ENCODE measurements at places on chromosomes 5 and 9. TPM values are rescaled to one million over a fixed set of nuclear protein-coding genes. Genes with fewer than 3 reads are reported as not detected.

Gene SLC46A2
- total RNA-seq, result not detected

Gene DOCK8
- total RNA-seq, result 5.7 TPM

Gene PCDHA13
- total RNA-seq, result 0.10 TPM

Gene HRH2
- 58.0 TPM for total RNA-seq

Gene FSD1L
- 4.8 TPM for total RNA-seq

Gene ZSWIM6
- 8.0 TPM for total RNA-seq

Gene CD274
- 10.9 TPM for total RNA-seq

DNA sequence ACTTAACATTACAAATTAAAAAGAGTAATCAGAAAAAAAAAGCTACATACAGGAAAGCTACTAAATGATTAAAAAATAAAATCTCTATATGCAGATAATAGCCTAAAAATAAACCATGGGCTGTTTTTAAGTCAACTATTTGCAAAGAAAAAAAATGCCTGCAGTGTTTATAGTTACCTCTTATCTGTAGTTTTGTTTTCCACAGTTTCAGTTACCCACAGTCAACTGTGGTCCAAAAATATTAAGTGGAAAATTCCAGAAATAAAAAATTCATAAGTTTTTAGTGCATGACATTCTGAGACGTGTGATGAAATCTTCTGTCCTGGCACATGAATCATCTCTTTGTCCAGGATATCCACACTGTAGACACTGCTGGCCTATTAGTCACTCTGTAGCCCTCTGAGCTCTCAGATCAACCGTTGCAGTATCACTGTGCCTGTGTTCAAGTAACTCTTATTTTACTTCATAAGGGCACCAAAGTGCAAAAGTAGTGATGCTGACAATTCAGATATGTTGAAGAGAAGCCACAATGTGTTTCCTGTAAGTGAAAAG, 59.2 kb downstream of the PRELID2 start:
- DNase-seq, result no peak

DNA sequence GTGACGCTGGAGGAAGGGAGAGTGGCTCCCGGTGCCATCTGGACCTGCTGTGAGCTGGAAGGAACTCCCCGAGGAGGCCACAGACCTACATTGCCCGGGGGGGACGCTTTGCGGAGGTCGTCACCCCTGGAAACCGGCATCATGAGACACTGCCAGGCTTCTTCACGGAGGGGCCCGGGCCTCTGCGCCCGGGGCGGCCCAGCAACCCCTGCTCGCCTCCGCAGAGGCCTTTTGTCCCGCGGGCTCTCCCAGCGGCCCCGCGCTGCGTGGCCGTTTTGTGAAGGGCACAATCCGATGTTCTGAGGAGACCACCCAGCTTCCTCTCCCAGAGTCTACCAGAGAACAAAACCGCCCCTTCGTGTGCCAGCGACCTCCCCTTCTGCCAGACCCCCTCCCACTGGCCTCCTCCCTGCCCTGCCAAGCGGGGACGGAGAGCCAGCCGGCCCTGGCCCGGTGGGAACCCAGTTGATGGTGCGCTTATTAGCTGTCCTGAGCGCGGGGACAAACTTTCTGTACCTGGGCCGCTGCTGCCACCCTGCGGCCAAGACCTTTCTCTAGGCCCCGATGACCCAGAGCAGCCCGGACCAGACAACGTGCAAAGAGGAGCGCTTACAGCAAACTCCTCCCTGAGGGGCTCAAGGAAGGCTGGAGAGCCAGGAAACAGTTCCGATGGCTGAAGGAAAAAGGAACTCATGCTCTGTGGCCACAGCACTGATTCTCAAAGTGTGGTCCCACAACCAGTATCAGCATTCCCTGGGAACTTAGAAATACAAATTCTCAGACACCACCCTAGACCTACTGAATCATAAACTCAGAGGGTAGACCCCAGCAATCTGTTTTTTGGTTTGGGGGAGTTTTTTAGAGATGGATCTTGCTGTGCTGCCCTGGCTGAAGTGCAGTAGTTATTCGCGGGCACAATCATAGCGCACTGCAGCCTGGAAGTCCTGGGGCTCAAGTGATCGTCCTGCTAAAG, 86.7 kb downstream of the SLC1A3 start:
- DNase-seq, result peak; percentile 89

GRCh38 chr5:127254729-127255284, 35.8 kb upstream of the MEGF10 start:
- no peak for DNase-seq

GRCh38 chr5:91042247-91042935, 340.7 kb downstream of the ARRDC3 start:
- no peak for DNase-seq

DNA sequence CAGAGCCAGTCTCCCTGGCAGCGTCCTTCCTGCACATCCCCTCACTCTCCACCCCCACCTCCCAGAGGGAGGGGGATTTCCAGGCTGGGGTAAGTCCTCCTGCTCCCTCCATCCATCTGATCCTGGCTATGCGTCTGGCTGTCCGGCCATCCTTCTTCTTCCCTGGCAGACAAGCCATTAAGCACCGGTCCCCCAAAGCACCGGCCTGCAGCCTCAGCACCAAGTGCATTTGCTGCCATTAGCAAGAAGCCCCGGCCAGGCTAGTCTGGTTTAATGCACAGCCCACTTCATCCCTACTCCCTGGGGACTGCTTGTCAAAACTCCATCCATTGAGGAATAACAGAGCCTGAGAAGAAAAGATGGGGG, 208.7 kb upstream of the IER5L start:
- DNase-seq, result no peak

- DNase-seq, result no peak
Measured at GRCh38 chr5:36478646-36479317, 127.6 kb upstream of the SLC1A3 start.

- no peak for DNase-seq
Measured at GRCh38 chr5:14101922-14102321, 41.2 kb upstream of the TRIO start.

DNA sequence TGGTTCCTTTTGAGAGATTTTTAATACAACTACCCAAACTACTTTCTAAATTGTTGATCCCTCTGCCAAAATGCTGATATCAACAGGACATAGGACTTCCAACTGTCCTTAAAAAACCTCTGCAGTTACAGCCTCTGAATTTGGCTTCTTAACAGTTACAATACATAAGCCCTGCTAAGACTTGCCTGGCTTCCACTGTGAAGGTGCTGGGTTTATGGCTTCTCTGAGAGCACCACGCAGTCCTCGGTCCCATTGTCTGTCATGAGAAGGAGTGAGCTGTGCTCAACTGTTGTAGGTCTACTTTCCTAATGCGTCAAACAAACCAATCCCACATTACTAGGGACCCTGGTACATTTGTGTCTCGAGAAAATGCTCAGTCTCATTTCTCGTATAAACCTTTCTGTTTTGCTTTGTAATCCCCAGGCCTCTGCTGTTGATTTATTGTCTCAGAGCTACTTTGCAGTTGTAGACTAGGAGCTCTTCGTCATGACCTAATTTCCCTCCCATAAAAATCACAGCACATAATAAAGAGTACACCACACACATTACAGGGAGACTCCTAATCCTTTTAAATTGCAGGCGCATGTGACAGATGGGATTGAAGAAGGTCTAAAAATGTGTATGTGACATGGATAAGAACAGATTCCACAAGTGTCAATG, 274.9 kb downstream of the NR3C1 start:
- DNase-seq, result no peak

DNA sequence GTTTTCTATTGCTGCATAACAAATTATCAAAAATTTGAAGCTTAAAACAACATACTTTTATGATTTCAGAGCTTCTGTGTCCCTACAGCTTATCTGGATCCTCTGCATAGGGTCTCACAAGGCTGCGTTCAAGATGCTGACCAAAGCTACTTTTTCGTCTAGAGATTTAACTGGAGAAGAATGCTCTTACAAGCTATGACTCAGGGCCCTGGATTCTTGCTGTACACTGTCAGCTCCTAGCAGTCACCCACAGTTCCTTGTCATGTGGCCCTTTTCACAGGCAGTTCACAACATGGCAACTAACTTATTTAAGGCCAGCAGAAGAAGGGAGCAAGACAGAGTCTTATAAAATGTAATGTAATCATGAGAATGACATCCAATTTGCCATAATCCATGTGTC, 70.8 kb upstream of the FAM174A start:
- no peak for DNase-seq

DNA sequence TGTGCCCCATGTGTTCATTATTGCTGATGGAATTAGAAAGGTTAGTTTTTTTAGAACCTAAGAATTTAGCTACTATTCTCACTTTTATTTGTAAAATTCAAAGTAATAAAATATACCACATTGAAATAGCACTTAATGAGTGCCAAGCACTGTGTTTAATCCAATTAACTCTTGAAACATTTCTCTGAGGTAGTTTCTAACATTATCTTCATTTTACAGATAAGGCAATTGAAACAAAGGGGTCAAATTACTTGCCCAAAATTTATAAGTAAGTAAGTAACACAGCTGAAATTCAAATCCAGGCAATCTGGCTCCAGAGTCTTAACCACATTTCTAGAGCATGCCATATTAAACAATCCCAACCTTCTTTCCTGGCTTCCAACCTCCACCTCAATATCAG, 84.2 kb downstream of the MLLT3 start:
- no peak for DNase-seq

DNA sequence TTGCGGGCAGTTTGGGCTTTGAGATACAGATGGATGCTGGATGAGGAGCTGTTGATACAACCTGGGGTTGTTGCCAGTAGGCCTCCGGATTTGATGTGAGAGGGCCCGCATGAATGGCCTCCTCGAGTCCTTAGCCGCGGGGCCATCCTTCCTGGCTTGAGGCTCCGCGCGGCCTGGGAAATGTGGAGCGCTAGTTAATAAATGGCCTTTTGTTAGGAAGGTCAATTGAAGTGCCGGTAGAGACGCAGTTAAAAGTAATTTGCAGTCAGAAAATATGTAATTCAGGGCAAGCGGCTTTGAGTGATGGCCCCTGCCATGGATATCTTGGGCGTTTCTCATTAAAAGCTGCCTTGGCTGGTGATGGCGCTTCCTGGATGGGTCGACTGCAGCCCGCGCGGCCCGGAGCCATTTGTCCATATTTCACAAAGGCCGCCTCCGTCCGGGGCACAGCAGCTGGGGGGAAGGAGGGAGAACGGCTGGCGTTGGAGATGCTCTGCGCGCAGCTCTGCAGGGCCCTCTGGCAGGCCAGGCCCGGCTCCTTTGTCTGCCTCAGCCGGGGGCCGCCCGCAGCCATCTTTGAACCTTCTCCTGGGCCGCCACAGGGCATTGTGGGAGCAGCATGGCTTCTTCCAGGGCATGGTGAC, 11.2 kb downstream of the MVB12B start:
- no peak for DNase-seq

- no peak for DNase-seq
Measured at GRCh38 chr5:66329078-66329477, 185.0 kb downstream of the SREK1 start.

DNA sequence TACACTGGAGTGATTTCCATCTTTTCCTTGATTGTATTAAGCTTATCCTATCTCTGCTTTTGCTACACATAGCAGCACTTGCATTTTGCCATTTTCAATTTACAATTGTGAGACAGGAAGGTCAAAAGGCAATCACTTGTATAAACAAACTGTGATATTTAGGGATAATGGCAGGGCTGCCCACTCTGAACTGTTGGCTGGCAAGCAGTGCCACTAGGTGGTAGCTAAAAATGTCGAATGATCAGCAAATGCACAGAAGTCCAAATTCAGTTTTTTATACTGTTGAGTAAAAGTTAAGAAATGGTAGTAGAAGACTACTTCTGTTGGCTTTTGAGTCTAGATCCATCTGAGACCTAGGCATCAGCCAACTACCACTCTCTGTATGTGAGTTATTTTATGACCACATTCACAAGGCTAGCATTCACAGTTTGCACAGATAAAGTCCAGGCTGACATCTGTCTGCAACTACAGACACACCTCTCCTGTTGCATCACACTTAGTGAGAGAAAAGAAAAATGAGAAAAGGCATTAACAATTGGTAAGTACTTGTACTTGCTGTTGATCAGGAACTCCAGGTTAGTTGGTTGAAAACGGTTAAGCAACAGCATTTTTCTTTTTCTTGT, 108.8 kb upstream of the ASTN2 start:
- DNase-seq, result no peak

DNA sequence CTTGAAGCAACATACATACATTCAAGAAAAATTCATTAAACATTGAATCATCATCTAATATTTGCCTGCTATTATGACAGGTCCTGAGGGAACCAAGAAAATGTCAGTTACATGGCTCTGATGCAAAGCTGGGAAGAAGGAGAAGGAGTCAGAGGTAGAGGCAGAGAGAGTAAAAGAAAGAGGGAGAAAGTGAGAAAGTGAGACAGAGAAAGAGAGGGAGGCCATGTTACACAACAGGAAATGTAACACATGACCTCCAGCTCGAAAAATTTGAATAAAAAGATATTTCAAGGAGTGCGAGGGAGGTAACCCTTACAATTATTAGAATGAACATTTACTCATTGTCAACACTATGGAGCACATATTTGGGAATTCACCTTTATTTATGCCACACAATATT, 189.7 kb downstream of the PDE4D start:
- DNase-seq, result no peak

DNA sequence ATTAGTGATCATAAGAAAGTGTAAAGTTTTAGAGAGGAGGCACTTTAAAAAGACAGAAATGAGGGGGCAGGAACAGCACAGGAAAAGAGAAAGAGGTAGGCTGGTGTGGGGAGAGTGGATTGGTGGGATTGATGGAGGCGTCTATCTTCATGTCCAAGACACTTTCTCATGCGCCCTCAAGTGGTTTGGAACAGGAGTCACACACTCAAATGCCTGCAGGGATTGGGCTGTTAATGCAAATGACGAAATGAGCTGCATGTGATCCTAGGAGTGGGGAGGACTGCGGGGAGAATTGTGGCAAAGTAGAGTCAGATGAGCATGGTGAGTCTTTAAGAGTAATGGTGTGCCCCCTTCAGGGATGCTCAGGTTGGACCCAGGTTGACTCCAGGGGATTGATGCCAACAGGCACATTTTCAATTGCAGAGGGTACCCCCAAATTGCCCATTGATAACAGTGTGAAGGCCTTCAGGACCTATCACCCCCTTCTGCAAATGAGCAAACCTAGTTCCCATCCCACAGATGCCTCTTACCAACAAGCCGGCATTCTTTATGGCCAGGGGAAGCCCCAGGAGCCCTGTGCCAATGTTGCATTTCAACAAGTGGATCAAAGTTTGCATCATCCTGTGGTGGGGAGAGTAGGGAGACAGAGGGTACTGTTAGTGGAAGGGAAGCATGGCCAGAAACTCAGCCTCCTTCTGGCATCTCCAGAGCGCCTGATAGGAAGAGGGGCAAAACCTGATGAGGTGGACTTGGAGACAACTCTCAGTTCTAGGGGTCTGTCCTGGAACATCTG, 5.3 kb downstream of the SLC36A3 start:
- DNase-seq, result no peak

DNA sequence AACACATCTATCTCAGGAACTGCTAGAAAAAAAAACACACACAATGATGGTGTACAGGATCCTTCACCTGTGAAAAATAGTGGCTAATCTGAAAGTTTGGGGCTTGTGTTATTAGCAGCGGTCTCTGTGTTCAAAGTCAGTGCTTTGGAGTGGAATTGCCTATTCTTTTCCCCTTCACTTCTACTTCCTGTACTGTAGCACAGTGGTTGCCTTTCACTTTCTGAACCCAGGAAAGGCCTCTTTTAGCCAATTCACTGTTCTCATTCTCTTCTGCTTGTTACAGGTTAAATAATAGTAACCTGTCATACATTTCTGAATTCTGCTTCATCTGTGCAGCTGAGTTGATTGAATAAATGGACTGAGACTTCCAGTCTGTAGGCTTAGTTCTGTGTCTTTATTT, 161.3 kb upstream of the RGS7BP start:
- no peak for DNase-seq

- no peak for DNase-seq
Measured at GRCh38 chr9:76378367-76379073, 15.7 kb downstream of the RFK start.

GRCh38 chr5:143196601-143197259, 206.8 kb downstream of the NR3C1 start:
- DNase-seq, result no peak

GRCh38 chr5:114719268-114719667, 357.4 kb downstream of the KCNN2 start:
- DNase-seq, result no peak

All from left ventricle myocardium superior (tissue), 1 donor.